NCI-H524 (cell line): ENCODE measurements at places on chromosomes 7 and 10.

- no peak for DNase-seq
Observed at GRCh38 chr7:78479348-78479747, 680.8 kb downstream of the PHTF2 start.

GRCh38 chr10:31804352-31804810 is 124.2 kb downstream of the ARHGAP12 start:
- DNase-seq: no peak

DNA sequence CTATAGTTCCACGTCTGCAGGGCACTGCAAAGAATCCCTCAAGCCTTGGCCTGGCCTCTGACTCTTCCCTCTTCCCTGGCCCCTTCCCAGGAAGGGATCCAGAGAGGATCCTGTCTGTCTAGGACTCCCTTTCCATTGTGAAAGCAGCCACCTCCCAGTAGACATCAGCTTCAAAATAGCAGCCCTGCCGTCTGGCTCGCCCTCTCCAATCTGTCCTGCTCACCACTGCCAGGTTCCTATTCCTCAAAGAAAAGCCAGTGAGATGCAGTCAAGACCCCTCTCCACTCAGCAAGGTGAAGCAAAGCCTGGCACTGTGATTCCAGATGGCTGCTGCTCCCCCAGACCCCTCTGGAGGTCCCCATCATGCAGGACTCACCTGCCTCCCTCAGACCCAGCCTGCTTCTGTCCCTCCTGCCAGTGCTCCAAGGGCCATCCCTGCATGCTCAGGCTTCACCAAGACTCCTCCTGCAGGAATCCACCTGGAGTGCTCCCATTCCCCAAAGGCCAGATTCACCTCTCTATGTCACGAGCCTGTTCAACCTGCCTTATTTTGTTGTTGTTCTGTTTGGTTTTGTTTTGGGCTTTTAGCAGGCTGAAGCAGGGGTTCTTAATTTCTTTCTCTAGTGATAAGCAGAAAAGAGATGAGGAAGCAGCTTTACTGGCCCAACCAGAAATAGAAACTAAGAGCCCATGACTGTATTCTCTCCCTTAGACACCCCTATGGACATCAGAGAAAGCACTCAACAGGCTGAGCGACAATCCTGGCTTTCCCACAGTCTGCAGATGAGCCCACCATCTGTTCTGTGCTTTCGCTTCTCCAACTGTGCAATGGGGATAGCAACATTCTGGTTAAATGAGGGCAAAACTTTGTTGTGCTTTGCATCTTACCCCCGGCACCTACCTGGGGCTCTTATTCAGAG is 305.1 kb downstream of the GRID1 start:
- DNase-seq: no peak

GRCh38 chr10:2851566-2851965 is 215.8 kb upstream of the PFKP start:
- DNase-seq: no peak

DNA sequence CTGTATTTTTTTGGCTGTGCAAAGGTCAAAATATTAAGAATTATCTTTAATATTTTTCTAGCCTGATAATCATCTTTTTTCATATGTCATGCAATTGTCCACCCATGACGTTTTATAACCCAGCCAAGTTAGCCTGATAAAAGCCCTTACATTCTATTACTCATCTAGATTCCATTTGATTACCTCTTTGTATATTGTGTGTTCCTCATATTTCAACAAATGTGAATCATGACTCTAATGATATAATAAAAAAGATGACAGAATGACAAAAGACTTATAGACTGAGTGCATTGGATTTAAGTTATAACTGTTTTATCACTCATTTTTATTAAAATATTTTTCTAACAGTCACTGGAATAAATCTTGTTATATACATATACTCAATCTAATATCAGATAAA is 1560.0 kb upstream of the LRRTM3 start:
- DNase-seq: no peak
